Activated CD8-positive, alpha-beta memory T cell treated with anti-CD3 and anti-CD28 coated beads for 4 hours (primary cell): ENCODE measurements at places on chromosomes 11 and 22.

DNA sequence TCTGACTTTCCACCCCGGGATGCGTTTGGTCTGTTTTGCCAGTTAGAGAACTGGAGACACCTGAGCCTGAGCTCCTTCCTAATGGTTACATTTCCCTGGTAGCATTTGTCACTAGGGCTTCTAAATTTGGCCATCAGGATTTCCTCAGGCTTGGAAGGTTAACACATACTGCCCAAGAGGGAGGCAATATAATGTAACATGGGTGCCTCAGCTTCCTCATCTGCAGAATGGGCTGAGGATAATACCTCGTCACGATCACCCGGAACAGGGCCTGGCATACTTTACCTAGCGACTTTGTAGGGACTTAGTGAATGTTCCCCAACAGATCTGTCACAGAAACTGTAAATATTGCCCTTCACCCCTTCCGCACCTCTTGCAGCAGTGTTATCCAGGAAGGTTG is 11.3 kb downstream of the IL17RA start:
- no peak for DNase-seq

GRCh38 chr11:86588566-86589090 is 83.8 kb downstream of the ME3 start:
- DNase-seq: no peak

DNA sequence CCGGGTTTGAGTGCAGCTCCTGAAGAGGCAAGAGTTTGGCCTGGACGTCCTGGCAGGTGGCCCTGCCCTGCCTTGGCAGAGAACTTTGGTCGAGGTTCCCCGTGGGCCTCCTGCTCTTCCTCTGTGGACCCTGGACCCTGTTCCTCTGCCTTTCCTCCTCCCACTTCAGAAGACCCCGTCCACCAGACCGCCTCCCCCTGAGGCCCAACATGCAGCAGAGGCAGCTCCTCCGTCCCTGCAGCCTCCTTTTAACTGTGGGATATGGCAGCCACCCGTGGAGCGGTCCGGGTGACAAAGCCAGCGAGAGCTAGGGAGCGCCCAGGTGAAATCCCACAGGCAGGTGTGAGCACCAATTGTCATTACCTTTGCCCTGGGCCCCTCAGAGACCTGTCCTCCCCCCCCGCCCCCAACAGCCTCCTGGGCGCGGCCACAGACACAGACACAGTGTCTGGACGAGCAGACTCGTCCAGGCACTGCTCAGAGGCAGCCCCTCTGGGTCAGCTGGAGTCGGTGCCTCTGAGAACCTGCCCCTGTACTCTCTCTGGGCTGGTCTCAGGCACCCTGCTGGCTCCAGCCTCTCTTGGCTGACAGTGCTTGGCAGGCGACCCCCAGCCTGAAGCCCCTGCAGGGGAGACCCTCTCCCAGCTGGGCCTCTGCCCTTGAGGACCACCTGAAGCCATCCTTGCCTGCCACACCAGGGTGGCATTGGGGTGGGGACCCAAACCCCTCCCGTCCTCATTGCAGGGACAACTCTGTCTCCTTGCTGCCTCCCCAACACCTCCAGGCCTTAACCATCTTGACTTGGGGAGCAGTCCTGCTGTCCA is 4.1 kb upstream of the PTDSS2 start:
- DNase-seq: no peak

DNA sequence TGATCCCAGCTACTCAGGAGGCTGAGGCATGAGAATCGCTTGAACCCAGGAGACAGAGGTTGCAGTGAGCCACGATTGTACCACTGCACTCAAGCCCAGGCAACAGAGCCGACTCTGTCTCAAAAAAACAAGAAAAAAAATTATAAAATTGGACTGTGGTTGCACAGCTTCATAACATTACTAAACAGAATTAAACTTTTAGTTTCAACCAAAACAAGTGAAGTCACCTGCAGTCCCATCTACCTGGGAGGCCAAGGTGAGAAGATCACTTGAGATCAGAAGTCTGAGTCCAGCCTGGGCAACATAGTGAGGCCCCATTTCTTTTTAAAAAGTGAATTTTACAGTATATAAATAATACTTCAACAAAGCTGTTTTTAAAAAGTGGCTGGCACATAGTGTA is 47.8 kb upstream of the CD5 start:
- no peak for DNase-seq

- no peak for DNase-seq
Observed at GRCh38 chr11:35348898-35349687, 70.3 kb downstream of the SLC1A2 start.

DNA sequence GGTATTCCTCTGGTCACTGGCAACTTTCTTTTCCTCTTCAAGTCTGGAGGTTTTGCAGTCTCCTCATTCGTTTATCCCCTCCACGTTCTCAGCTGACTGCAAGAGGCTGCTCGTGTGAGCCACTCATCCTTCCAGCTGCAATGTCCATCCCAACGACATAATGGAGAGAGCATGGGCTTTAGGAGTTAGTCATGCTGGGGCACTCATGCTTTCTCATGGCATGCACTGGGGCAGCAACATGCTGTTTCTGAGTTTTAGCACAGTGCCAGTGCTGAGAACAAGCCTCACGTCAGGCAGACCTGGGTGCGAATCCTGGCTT is 7.1 kb downstream of the DCPS start:
- no peak for DNase-seq

- no peak for DNase-seq
Observed at GRCh38 chr11:28636566-28636965, 528.4 kb downstream of the METTL15 start.

DNA sequence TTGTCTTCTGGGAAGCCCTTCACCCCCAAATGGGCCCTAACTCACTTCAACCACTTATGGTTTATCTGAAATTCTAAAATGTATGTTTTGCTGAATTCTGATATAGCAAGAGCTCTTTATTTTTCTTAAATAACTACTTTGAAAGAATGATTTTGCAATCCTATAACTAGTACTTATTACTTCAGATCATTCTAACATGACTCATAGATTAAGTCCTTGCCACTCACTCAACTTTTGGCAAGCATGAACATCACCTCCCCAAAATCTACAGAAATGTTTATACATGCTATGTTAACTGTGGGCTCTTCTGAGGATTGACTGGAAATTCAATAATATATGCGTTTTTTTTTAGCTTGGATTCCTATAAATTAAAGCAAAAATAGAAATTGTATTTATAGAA is 367.4 kb upstream of the FAT3 start:
- DNase-seq: no peak

DNA sequence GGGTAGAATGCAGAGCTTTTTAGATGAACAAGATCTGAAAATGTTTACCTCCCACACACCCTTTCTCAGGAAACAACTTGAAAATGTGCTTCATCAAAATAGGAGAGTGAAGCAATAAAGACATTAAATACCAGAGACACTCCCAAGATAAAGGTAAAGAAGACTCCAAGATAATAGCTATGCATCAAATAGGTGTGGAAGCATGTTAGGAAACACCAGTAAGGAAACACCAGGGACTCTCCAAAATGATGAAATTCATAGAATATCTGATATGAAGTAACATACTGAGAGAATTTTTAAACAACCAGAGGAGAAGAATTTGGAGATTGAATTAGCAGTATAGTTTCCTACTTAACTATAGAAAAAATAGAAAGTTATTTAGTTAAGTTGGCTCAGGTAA is 57.0 kb downstream of the OR10A6 start:
- no peak for DNase-seq

DNA sequence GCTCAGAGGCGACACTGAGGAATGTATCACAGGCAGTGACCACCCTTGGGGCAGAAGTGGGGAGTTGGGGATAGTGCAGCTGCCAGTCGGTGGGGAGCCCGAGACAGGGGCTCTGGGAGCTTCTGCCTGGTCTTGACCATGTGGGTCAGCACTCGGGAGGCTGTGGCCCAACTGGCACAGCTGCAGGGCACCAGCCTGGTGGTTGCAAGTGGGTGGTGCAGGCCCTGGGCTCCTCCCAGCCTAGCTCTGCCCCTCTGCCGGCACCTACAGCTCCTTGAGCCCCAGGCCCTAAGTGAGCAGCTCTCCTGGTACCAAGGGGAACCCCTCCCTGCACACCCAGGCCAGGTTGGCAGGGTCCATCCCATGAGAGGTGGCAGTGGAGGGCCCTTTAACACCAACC is 12.6 kb upstream of the RASL10A start:
- no peak for DNase-seq

DNA sequence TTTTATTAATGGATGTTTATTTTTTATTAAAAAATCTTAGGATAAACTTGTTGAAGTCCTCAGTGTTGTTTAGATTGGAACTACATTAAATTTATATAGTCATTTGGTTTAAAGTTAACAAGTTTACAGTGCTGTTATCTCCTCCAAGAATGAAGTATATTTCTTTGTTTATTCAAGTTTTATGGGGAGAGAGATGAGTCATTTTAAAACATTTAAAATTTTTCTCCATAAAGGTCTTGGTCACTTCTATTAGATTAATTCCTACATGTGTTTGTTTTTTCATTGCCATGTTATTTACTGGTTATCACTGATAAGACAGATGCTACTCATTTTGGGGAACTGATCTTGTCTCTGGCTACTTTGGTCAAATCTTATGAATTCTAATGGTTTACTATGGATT is 429.6 kb downstream of the METTL15 start:
- DNase-seq: no peak

- DNase-seq: no peak
Observed at GRCh38 chr11:66866007-66866406, 9.1 kb downstream of the LRFN4 start.

DNA sequence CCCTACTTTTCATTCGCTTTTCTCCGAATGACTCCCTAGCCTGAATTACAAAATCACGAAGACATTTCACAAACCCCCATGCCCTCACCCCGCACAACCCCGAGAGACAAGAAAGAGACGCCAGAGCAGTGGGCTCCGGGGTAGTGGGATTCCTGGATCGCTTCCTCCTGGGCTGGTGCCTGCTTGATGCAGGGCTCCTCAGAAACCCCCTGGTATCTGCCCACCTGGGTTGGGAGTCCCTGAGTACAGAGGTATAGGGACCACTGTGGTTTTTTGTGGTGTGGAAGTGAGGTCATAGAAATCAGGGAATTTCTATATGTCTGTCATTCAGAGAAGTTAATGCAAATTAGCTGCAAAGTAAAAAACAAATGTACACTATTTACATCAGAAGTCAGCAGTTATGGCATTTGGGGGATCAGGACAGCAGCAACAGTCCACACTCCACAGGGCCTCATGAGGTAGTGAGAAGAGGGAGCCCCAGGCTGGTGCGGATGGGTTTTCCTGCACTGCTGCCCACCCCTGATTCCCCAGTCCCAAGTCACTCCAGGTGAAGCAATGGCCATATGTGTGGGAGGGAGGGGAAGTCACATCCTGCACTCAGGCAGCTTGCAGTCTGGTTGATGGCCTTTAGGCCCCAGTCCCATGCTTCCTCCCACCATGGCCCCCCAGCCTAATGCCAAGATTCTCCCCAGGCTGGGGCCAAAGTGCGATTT is 39.6 kb downstream of the BUD13 start:
- DNase-seq: no peak

GRCh38 chr22:32802237-32802765 is 796 bp downstream of the TIMP3 start:
- DNase-seq: no peak
